ENCODE measurements at places on chromosomes 7 and 10. TPM values are rescaled to one million over a fixed set of nuclear protein-coding genes. Genes with fewer than 3 reads are reported as not detected.

- no peaks in the 10 kb centered on the region for H3K4me1 ChIP-seq
- no peak for DNase-seq
- no peak overlapping the region for H3K4me3 ChIP-seq
- H3K36me3 ChIP-seq, result no peaks in the 10 kb centered on the region
Observed at GRCh38 chr7:122833888-122834570, 52.2 kb downstream of the CADPS2 start.

DNA sequence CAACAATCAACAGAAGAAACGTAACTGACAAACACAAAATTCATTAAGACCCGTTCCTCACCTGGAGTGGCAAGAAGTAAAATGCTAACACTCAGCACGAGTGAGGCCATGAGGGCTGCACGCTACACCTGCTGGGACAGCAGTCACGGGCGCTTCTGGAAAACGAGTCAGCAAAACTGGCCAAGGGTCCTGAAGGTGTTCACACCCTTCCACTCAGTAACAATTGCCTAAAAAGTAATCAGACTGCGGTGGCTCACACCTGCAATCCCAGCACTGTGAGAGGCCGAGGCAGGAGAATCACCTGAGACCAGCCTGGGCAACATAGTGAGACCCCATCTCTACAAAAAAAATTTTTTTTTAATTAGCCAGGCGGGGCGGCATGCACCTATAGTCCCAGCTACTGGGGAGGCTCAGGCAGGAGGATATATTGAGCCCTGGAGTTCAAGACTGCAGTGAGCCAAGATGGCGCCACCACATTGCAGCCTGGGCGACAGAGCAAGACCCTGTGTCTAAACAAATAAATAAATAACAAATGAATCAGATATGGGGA, 199.1 kb downstream of the MAD1L1 start:
- no peak overlapping the region for H3K4me3 ChIP-seq
- peaks cover 15% of the 10 kb centered on the region for H3K36me3 ChIP-seq
- no peaks in the 10 kb centered on the region for H3K27me3 ChIP-seq

DNA sequence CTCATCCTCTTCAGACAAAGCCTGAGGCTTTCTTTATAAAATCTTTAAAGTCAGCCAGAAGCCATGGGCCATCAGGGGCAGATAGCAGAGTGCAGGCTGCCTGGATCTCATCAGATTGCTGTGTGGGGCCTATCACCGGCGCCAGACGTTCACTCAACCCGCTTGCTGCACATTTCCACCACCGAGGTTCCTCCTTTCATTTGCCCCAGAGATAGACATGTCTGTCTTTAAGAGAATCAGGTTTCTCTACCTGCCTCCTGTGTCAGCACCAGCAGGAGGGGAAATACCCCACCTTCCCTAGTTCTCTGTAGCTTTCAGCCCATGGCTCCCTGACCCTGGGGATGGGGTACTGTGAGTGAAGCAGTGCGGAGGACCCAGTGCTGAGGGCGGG, 22.0 kb downstream of the SLC18A2 start:
- H3K4me1 ChIP-seq, result no peaks in the 10 kb centered on the region
- H3K27ac ChIP-seq, result no peak overlapping the region
- no peaks in the 10 kb centered on the region for H3K36me3 ChIP-seq

DNA sequence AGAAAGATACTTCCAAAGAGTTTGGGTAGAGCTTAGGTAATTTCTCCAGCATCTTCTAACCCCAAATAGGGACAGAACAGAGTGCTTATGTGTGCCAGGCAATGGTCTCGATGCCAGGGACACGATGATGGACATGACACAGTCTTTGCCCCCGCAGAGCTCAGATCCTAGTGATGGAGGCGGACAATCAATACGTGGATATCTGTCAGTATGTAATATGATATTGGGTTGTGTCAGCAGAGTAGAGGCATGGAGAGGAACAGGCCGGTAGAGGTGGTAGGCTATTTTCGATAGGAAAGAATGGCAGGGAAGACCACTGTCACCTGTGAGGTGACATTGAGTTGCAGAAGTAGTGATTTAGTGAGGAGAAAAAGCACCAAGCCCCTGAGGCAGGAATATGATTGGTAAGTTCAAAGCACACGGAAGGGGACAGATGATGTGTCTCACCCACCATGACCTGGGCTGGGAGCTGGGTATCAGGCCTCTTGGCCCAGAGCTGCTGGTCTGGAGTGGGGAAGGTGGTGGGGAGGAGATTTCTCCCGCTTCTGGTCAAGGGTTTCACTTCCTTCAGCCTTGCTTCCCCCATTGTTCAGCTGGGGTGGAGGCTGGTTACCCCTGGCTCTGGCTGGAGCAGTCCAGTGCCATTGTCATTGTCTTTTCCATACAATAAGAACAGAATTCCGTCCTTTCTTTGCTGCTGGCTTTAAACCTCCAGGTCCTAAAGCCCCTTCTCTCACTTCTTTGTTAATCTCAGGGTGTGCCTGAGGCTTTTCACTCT, 36.0 kb upstream of the SRGN start:
- peaks cover 66% of the 10 kb centered on the region for H3K4me1 ChIP-seq
- no peak overlapping the region for H3K27ac ChIP-seq
- DNase-seq, result no peak
- H3K36me3 ChIP-seq, result no peaks in the 10 kb centered on the region

ACHE gene
- 0.13 TPM for total RNA-seq

DNA sequence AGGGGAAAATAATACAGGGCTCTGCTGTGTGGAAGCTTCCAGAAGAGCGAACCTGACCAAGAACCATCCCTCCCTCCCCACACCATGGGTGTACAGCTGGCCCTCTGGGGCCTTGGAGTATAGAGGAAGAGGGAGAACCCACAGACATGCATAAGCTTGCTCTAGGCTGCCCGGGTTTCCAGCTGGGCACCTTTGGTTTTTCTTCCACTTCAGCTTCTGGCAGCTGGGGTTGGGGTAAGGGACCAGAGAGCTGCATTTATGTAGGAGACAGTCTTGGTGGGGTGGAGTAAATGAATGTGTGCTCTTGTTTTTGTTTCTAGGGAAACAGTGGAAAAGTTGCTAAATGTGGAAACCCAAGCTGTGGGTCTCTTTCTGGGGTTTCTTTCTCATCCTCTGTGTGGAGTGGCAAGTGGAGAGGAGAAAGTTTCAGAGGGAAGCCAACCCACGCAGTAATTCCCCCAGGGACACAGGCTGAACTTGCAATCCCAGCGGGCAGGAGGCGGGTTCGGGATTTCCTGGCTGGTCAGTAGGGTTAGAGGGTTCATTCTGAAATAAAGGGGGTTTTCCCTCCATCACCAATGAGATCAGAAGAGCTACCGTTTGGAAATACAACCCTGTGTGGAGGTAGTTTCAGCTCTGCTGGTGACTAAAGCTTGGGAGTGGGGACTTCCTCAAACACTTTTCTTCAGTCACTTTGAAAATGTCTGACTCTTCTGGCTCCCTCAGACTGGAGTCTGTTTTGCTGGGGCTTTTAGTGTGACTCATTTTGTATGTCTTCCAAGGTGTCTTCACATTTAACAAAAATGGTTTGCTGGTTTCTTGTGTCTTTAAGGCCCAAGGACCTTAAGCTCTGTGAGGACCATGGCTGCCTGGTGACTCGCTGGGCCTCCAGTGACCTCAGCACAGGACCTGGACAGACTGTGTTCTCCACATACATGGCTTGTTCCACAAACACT, 22.2 kb upstream of the SRGN start:
- H3K27me3 ChIP-seq, result no peaks in the 10 kb centered on the region
- peaks cover 3% of the 10 kb centered on the region for H3K36me3 ChIP-seq
- H3K27ac ChIP-seq, result peak overlapping the region; percentile 55

DNA sequence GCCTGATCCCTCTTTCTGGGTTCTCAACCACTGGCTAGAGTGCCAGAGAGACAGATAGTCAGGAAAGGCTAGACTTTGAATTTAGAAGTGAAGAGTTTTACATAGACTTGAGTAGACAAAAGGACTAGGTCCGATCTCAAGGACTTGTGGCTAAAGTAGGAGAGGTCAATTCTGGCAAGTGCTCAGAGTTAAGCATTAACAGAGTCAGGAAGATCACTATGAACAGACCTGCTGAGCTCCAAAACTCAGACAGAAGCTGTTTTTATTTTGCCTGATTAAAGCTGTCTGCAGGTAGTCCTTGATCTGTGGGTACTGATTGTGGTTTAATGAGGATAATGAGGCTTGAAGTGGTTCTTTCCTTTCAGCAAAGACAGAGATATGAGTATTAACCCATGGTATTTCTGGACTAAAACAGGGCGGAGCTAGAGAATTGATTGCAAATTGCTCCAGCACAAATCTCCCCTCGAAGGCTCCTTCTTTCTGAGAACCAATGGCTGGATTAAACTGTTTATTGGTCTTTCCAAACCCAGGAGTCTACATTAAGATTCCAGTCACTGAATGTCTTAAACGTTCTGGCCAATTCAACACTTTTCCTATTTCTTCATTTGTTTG, 423.2 kb downstream of the IPMK start:
- H3K4me1 ChIP-seq, result no peaks in the 10 kb centered on the region
- no peaks in the 10 kb centered on the region for H3K27me3 ChIP-seq
- no peak overlapping the region for H3K4me3 ChIP-seq
- no peak overlapping the region for H3K27ac ChIP-seq

Measured in activated CD4-positive, alpha-beta memory T cell treated with anti-CD3 and anti-CD28 coated beads, Interleukin-2, amount 10 ng/mL, durations not matched to agents 7 days and 5 days (primary cell).